Fibroblast of skin of right biceps (primary cell): ENCODE measurements at places on chromosomes 1 and 21.

DNA sequence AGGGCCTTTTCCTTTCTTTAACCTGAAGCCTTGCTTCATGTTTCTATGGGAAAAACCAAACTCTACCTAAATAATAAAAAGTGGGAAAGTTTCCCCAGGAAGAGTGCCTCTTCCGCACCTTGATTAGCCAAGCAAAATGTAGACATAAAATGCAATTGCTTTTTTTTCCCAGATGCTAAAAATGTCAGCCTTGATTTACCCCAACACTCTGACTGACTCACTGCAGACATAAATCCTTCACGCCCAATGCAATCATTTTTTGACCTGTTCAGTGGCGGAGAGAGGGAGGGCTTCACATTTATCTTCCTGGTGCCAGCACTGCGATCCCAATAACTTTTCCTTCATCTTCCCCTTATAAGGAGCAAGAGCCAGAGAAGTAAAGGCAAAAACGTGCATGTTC lies 261.5 kb downstream of the SEC16B start:
- no peak for DNase-seq

DNA sequence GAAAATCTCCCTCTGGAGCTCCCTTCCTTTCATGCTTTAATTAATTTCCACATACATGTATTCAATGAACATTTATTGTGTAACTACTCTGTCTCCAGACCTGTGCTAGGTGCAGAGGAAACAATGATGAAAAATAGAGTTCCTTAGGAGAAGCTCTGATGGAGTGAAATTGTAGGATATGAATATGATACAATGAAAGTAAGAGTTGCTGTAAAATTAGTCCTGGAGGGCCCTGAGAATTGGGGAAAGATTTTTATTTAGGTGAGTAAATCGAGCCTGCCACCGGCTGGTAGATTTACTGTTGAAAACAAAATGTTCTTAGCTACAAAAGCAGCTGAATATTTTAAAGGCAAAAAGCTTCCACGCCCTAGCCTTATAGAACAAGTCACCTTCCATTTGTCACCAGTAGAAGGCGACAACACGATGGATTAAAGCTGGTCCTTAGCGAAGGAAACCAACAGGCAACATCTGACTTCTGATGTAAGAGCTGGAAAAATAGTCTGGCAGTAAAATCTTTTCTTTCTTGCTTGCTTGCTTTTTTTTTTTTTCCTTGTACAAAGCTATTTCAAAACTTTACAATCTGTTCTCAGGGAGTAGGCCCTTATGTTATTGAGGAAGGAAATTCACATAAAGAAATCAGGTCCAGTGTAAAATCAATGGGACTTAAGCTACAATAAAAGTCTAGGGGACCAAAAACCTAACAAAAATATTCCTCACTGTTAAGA lies 82.0 kb upstream of the ROR1 start:
- peak; percentile 88 for DNase-seq

- DNase-seq, result no peak
These were observed 90.5 kb downstream of the LAMC2 start for GRCh38 chr1:183276386-183277080.

- DNase-seq, result peak; percentile 30
These were observed 132.7 kb upstream of the ARHGEF16 start for GRCh38 chr1:3321559-3322449.

DNA sequence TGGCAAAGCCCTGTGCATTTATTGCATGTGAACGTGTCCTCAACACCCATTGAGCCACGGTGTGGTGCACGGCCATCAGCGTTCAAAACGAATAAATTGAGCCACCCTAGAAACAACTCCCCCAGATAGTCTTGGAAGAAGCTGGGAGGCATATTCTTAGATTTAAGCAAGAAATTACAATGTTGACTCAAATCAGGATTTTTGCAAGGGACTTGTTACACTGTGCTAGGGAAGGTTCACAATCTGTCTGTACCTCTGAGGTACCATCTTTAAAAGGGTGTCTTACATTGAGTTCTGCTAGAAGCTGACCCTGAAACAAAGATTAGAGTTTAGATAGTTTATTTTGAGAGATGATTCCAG lies 16.2 kb downstream of the CD247 start:
- DNase-seq, result no peak

DNA sequence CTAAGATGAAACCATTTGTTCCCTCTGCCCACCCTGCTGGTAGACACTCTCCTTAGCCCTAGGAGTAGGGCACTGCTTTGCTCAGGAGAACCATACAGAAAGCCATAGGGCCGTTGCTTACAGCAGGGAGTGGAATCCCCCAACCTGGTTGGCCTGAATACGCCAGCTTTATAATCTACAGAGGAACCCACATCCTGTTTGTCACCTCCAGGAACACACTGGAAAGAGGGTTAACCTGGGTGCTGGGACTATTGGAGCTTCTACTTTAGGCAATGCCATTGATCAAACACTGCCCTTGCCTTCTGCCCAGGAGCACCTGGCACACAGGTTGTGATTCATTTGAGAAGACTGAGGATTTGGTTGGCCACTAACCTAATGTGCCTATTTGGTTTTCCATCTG lies 124.8 kb downstream of the TNR start:
- DNase-seq, result no peak

DNA sequence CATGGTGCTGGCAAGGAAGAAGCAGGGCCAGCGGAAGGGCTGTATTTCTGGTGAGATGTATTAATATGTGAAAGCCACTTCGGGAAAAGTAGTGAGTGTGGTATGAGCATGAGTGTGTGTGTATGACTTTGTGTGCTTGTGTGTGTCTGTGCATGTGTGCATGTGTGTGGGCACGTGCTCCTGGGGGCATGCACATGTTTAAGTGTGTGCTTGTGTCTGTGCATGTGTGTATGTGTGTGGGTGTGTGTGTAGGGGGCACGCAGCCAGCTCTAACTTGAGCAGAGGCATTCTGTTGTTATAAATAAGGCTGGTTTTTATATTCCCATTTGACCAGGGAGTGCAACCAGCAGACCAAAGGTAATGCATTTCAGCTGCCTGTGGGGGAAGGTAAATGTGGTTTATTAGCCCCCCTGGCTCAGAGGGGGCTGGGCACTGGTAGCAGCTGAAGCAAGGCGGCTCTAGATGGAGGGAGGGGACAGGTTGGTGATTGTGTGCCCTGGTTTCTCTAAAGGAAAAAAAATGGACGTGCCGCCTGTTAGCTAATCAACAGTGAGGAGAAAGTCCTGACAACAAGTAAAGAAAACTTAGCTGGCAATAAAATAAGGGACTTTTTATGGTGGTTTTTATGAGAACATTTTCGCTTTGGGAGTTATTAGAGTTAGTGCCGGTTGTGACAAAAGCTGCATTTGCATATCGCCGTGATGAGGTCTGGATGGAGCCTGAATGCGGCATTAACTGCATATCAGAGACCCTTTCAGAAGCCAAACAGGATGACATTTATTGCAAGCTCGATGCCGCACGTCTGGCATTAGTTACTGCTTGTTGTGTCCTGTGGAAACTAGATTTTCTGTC lies 180.1 kb downstream of the CAMTA1 start:
- DNase-seq, result no peak

DNA sequence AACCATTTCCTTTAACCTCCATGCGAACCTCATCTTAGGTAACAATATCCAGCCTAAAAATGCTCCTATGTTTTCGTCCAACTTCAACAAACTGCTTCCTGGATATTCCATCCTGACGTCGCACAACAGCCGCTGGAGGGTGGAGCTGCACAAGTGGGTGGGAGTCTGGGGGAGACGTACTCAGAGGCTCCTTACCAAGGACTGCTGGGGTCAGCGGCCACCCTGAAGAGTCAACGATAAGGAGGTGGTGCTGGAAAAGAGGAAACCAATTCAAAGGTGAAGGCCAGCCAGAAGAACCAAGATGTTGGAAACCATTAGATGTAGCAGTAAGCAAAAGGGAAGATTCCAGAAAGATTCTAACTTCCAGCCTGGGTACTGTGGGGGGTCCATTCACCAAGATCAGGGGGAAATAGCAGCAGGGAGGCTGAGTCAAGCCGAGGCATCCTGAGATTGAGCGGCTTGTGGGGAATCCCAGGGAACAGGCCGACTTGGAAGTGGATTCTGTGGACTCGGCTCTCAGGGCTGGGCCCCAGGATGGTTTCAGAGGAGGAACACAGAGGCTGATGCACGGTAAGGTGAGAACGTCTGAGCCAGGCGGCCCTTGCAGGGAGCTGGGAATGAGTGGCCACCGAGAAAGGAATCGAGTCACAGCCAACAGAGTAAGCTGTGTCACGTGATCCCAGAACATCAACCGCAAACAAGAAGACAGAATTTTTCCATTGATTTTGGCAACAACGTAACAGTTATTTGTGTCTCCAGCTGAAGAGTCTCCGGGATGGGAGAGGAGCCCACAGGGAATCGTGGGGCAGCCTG lies 375.7 kb downstream of the NPHP4 start:
- no peak for DNase-seq

GRCh38 chr1:184379111-184379752 lies 7.6 kb upstream of the C1orf21 start:
- no peak for DNase-seq

DNA sequence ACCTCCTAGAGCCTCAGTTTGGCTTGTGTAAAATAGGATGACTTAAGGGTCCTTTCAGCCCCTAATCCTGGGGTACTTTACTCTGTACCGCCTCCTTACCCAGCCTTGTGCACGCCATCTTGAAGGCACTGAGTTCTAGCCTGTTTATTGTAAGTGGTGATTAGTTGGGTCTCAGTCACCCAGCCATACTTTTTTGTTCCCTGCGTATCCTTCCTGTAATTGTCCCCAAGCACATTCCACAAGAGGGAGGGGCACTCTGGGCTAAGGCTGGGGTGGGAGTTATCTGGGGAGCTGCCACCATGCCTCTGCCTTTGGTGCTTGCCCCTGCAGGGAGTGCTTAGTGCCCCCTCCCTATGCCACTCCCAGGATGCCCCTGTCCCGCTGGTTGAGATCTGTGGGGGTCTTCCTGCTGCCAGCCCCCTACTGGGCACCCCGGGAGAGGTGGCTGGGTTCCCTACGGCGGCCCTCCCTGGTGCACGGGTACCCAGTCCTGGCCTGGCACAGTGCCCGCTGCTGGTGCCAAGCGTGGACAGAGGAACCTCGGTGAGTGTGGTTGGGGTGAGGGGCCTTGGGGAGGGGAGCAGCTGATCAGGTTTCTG lies 856 bp downstream of the FDPS start:
- DNase-seq, result no peak

DNA sequence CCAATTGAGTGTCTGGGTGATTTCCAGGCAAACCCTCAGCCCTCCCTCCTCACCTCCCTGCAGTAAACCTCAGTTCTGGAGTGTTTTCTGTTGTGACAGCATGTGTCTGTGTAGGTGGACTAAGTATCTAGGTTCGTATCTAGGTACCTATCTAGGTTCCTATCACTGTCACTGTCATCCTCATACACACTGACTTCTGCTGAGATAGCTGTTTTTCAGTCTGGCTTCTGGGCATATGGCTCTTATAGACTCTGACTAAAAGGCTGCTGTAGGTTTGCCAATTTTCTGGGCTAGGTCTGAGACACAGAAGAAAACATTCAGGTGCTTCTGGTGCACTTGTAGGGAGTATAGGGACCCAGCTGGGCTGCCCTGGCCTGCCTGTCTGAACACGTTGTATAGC lies 8.1 kb upstream of the TRIM67 start:
- DNase-seq, result no peak

GRCh38 chr1:31583995-31584868 lies 7.9 kb downstream of the TINAGL1 start:
- no peak for DNase-seq

DNA sequence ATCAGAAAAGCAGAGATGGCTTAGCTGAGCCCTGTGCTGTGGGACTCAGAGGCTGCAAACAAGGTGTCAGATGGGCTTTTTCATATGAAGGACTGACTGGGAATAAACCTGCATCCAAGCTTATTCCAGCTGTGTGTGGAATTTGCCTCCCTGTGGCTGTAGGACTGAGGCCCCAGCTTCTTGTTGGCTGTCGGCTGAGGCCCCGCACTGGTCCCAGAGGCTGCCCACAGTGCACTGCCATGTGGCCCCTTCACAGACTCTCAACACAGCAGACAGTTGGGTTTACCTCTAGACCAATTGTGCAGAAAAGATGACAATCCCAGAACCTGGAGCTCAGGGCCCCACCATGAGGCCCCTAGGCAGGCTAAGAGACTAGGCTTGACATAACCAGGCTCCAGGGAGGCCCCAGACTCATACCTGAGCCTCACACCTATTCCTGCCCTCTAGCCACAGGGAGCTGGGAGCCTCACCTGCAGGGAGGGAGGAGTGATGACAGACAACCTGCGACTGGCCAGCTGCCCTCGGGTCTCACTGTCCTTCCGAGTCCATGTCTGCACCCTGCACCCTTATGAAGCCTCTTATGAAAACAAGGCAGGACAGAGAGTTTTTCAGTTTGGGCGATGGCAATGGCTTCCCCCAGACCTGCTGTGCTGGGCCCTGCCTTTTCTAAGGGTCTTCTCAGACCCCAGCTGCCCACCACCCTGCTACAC lies 615.5 kb downstream of the NPHP4 start:
- DNase-seq, result no peak

GRCh38 chr1:29156543-29157268 lies 25.0 kb downstream of the SRSF4 start:
- DNase-seq, result peak; percentile 40

GRCh38 chr1:154837672-154838171 lies 32.4 kb downstream of the KCNN3 start:
- no peak for DNase-seq

GRCh38 chr1:114113411-114114184 lies 40.1 kb downstream of the SYT6 start:
- no peak for DNase-seq

- DNase-seq, result no peak
These were observed 17.4 kb upstream of the BTG2 start for GRCh38 chr1:203287898-203288297.

DNA sequence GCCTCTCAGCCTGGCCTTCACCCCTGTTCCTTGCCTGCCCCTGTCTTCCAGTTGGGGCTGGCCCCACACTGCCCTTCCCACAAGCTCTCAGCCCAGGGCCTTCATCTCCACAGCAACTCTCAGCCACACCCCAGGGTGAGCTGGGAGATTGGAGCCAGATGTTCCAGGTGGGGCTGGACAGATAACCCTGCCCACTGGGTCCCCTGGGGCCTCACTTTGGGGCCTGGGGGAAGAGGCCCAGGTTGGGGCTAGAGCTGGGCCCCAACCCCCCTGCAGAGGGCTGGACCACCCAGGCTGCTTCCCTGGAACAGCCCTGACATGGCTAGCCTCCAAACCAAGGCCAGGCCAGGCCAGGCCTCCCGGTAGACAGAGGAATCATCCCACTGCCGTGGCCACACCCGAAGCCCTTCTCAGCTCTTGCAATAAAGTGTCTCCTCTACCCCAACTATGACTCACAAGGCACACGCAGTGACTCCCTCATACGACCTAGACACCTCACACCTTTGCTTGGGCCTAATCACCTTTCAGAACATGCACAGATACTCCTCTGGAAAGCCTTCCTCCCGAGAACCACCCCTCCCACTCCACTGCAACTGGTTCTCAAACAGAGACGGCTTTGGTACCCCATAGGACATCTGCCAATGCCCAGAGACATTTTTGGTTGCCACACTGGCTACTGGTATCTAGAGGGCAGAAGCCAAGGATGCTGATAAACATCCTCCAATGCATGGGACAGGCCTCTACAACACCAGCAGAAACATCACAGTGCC lies 22.2 kb downstream of the SLC2A1 start:
- DNase-seq, result peak; percentile 92

DNA sequence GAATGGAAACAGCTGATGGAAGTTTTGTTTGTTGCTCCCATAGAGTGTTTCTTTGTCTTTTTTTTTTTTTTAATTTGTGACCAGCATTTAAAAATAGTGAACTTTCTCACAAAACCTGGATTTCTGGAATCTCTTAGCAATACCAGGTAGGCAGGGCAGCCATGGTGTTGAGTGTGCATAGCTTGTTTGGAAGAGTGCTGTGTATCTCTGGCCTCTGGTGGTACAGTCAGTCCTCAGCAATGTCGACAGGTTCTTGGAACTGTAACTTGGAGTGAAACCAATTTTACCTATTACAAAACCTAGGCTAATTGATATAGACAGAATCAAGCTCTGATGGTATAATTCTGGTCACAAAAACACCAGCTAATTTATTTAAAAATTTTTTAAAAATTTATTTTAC lies 6.7 kb downstream of the AADACL3 start:
- DNase-seq, result no peak
